ENCODE measurements at places on chromosomes 7 and 10.

- no peak for DNase-seq
Measured at GRCh38 chr7:150851492-150852370, 586 bp upstream of the AOC1 start.

- DNase-seq = no peak
Measured at GRCh38 chr7:41339913-41340676, 362.8 kb downstream of the INHBA start.

GRCh38 chr10:72252972-72253371, 20.8 kb upstream of the DDIT4 start:
- no peak for DNase-seq

DNA sequence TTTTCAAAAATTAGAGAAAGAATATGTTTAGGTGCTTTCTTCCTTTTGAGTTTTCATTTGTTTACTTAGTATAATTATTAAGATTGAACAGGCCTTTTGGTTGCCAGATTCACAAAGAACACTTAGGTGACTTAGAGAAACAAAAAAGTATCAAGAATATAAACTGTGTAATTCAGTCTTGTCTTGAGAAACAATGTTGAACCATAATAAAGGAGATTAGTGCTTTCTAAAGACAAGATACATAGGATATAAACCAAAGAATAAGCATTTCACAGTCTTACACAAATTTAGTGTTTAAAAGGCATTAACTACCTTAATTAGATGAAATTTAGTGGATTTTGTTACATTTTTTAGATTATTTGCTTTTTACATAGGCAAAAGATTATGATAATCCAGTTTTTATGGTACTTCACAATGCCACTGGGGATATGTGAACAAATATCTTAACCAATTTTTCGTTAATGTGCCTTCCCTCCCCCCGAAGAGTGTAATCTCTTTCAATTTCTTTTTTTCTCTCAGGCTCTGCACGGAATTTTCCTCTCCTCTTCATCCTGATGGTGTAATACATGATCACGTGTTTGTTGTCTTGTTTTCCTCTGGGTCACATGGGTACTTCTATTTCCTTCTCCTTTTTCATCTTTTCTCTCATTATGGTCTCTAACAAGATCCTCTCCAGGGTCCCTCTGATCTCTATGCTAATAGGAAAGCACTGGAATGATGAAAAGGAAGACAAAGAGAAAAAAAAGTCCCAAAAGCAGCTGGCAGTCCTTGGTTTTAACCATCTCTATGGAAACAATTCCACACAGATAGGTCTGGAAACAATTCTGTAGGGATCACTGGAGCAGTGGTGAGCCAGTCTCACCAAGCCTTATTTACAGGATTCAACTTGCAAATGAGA, 3.7 kb upstream of the HNRNPH3 start:
- DNase-seq = peak; percentile 9

- DNase-seq = no peak
Measured at GRCh38 chr10:92508866-92509265, 65.0 kb downstream of the IDE start.

DNA sequence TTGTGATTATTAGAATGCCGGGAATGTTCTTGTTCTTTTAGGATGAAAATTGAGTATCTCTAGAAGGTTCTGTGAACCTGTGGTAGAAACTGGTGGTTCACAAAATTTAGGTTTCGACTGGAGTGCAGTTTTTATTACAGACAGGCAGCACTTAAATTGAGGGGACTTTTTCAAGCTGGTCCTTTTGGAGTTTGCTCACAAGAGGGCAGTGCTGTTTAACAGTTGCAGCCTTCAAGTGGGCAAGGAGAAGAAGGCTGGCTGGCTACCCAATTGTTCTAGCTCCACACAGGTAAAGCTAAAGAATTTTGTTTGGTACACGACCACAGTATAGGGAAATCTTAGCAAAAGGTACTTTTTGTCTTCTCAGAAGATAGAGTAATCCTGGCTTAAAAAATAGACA, 233.6 kb downstream of the SNX13 start:
- DNase-seq = peak; percentile 12

GRCh38 chr7:35399216-35399615, 145.3 kb upstream of the TBX20 start:
- no peak for DNase-seq

DNA sequence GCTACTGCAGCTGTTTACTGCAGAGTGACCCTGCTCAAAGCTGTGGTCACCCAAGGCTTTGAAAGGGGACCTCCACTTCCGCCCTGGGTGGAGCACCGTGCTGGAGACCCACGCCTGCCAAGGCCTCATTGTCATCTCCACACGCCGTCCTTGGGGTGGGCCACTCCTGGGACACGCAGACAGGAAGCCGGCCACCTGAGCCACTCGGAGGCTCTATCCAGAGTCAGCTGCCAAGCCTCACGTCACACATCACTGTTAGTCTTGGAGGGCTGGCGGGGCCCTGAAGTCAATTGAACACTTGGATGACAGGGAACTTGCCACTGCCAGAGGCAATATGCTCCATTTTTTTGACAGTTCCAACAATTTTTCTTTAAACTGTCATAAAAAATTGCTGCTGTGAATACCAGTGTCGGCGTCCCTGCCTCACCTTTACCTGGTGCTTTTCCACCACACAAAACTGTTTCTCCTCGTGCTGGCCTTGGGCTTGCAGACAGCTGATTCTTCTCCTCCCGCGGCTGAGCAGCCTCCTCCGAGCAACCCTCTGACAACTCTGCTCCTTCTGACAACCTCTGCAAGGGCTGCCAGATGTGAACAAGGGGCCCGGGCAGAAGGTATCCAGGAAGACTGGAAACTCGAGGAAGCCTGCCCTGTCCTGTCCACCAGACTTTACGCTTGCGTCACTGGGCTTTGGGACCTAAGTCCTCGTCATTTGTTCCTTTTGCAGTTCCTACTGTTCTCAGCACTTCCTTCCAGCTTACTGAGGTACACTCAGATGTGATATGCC, 81.9 kb downstream of the EGFR start:
- DNase-seq = no peak

DNA sequence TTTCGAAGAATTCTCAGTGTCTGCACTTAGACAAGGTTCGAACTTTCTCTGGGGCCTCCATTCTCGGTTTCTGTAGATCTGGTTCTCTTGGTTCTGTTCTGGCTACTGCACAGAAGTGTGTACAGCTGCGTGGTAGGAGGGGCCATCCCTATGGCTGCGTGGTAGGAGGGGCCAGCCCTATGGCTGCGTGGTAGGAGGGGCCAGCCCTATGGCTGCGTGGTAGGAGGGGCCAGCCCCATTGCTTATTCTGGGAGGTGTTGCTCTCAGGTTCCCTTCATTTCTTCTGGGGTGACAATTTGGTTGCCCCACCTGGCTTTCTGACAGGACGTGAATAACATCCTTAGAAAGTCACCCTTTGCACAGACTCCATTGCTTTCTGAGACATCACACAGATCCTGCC, 65.2 kb upstream of the CHST15 start:
- DNase-seq = no peak

GRCh38 chr10:7027913-7028808, 382.7 kb downstream of the SFMBT2 start:
- no peak for DNase-seq

- DNase-seq = peak; percentile 23
Measured at GRCh38 chr10:50788951-50789945, 49.5 kb downstream of the ASAH2B start.

GRCh38 chr10:128498378-128498730, 372.1 kb upstream of the MKI67 start:
- DNase-seq = no peak

- DNase-seq = no peak
Measured at GRCh38 chr7:95886501-95887090, 114.2 kb downstream of the DYNC1I1 start.

DNA sequence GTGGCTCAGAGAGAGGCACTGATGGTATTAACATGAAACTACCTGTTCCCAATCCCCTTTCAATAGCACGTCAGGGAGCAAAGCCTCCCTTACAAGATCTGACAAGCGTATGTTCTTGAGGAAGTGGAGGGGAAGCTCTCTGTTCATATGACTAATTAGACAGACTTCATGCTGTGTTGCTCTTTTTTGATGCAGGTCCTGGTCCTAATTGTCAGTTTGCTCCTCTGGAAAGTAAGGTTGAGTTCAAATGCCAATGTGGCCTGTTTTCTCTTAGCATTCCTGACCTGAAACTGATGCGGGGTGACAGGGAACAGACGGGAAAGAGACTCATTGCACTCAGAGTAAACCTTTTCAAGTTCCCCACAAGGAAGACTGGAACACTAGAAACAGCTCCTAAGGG, 27.0 kb upstream of the TBX20 start:
- no peak for DNase-seq

GRCh38 chr7:50618281-50618680, 53.1 kb upstream of the DDC start:
- DNase-seq = no peak

DNA sequence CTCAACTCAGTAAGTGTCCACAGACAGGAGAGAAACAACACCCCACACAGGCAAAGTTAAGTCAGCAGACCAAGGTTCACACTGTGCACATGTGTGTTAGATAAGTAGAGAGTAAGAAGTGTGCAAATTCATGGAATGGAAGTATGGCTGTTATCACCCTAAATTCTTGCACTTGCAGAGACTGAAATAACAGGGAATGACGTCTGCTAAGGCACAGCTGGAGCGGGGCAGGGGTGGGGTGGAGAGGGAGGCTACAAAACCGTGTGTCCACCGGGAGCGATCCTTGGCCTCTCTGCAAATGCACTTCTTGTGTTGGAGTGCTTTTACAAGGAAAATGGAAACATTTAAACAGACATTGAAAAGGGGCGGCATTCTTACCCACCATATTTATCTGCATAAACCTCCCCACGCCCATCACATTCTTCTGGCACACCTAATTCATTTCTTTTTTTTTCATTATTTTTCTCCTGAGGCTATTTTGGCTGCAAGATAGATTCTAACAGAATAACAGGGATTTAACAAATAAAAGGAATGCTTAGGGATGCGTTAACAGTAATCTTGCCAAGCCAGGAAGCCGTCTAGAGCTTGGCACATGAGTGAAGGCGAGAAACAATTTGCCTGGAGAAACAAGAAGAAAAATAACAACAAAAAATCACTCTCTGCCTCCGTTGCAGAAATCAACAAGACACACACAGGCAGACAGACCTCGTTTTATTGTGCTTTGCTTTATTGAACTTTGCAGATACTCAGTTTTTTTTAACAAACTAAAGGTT, 30.1 kb downstream of the TNS3 start:
- no peak for DNase-seq

DNA sequence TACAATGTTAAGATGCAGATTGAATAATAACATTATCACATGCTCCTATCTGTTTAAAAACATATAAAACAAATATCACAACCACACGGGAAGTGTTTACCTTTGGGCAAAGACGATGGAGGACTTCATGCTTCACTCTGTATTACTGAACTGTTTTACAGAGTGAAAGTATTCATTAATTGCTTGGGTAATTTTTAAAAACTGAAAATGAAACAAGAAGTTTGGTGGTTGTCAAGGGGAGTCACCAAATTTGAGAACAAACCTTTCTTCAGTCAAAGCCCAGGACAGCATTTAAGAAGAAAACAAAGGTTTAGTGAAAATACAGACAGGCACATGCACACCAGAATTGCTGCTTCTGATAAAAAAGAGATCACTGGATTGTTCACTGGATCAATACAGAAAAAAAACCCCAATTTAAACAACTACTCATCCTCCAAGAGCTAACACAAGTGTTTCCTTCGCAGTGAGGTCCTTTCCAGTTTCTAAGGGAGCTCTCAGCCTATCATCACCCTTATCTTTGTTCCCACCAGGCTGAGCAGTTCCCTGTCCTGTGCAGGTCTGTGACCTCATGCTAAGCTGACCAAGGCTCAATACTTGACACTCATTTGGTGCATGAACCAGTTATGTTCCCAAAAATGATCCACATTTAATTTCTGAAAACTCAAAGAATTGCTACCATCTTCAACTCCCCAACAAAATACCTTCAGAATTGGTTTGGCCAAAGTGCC, 8.8 kb downstream of the PARP12 start:
- DNase-seq = no peak

DNA sequence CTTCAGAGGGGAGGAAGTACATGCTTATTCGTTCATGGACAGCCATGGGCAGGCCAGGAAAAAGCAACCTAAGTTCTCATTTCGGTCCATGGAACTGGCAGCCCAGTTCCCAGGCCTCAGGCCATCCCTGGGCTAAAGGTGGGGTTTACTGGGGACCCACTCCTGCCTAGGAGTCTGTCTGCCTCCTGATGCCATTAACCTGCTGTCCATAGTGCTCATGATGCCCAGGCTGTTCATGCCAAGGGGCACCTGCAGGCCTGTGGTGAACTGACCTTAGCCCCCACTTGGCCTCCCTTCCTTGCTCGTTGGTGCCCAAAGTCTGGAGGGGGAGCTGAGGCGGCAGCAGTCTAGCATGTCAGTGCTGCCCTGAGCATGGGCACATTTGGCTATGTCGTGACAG, 450.2 kb upstream of the MBL2 start:
- no peak for DNase-seq

DNA sequence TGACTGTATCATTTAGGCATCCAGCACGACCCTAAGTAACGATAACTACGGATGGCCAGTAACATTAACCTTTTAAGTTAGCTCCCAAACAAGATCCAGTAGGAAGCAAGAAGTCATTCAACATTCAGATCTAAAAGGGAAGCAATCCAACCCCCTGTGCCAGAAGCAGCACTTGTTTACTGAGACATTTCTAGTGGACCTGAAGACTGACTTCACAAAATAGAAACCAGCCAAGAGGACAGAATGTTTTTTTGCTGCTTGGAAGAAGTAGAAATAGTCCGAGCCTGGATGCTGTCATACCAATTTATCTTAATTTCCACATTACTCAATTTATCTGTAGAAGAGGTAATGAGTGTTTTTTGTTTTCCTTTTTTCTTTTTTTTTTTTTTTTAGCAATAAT, 88.0 kb upstream of the CTTNBP2 start:
- DNase-seq = no peak

- peak; percentile 67 for DNase-seq
Measured at GRCh38 chr7:4830176-4830575, 31.7 kb downstream of the PAPOLB start.
